ENCODE measurements at places on chromosomes 1 and 21.

DNA sequence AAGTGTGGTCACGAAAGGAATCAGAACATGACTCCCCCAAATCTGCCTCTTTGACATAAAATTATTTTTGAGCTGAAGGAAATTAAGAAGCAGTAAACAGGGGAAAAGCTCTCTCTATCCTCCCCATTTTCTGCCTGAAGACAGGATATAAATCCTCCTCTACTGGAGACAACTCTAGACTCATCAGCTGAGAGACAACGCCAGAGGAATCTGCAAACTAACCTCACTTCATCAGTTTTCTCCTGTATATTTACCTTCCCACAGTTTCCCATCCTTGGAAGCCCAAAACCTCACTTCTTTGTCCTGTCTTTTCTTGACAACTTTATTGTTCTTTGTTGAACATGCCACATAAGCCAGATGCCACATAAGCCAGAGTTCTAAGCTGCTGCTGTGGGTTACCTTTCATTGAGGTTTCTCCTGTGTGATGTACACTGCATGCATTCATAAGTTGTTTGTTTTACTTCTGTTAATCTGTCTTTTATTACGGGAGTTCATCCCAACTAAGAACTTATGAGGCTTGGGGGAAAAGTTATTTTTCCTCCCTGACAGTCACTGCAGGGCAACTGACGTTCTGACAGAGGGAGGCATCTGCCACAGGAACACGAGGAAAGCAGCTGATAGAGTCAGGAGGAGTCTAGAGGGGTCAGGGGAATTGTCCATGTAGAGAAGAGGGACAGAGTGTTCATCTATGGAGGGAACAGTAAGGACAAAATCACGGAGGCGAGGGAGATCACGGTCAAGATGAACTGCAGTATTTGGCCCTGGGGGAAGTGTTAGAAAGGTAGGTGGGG is 19.2 kb downstream of the ST6GALNAC3 start:
- no peak for DNase-seq

GRCh38 chr1:4305526-4306301 is 348.7 kb upstream of the AJAP1 start:
- no peak for DNase-seq

DNA sequence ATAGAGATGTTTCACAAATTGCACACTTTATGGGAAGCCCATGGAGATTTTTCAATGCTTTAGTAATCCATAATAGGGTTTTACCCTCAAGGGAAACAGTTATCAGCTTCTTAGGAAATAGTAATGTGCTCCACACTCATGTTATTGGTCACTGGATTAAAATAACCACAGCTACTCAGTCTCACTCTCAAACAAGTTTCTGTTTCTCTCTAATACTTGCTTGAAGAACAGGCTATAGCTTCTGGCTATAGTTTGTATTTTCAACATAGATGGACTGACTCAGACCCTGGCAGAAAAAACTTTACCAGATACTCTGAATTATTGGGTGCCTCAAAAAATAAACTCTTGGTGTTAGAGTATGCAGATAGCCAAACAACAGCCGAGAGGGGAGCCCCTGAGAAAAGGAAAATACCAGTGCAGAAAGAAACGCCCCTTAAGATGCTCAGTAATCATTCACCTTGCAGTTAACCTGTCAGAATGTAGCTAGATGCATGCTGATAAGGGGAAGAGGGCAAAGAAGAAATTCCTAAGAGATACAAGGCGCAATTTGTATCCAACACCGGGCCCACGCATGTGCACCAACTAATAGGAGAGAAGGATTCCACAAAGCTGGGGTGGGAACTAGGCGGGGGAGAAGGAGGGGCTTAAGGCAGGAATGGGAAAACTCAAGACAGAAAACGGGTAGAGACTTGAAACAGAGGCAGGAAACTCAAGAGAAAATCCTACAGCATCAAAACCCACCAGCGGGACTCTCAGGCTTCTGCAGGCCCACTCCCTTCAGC is 30.4 kb upstream of the PDE4B start:
- DNase-seq = no peak

DNA sequence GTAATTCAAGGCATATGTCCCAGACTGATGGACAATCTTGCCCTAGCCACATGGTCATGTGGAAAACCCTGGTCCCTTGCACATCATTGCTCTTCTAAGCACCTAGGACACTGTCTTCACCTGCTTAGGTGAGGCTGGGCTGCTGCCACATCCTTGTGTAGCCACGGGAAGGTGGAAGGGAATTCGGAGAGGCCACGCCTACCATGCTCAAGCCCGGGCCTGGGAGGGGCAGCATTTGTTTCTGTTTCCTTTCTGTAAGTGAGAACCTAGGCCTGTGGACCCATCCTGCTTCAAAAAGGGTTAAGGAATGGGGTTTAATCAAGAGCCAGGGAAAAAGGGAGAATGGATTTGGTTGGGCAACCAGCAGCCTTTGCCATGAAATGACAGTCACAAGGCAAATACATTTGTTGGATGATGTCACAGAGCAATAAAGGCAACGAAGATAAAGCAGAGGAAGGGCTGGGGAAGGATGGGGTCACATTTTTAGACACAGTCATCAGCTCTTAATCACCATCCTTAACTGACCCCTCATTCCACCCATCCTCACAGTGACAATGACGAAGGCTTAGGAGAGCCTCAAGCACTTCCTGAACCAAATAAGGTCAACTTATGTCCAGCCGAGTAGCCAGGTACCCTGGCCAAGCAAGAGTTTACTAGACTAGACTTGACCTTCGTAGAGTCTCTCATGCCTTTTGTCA is 10.1 kb upstream of the LRRC38 start:
- no peak for DNase-seq

DNA sequence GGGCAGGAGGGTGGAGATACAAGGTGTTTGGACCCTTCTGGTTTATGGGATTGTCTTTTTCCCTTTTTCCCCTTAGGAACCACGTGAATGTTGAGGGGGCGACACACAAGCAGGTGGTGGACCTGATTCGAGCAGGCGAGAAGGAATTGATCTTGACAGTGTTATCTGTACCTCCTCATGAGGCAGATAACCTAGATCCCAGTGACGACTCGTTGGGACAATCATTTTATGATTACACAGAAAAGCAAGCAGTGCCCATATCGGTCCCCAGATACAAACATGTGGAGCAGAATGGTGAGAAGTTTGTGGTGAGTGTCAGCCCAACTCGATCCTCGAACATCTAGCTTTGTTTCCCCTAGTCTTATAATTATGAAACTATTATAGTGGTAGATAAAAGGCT is 27.0 kb downstream of the SNX27 start:
- no peak for DNase-seq

DNA sequence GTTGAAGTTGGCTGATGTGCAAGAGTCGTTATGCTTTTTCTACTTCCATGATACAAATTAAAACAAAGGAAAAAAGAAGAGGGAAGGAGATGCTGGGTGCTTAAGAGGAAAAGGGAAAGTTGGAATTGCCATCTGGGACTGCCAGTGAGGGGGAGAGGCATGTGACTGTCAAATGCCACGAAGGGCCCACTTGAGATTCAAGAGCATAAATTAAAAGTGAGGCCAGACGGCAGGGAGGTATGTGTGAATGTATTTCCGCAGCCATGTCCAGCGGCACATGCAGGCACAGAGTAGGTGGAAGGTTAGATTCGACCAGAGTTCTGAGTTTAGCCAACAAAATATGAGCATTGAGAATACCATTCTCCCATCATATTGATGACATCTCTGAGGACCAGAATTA is 32.0 kb downstream of the NFASC start:
- DNase-seq = no peak

- DNase-seq = no peak
Observed at GRCh38 chr1:62245201-62245600, 50.6 kb downstream of the L1TD1 start.

- no peak for DNase-seq
Observed at GRCh38 chr1:217718873-217719272, 87.7 kb downstream of the SPATA17 start.

- DNase-seq = no peak
Observed at GRCh38 chr1:15454256-15454655, 2.3 kb upstream of the CELA2A start.

DNA sequence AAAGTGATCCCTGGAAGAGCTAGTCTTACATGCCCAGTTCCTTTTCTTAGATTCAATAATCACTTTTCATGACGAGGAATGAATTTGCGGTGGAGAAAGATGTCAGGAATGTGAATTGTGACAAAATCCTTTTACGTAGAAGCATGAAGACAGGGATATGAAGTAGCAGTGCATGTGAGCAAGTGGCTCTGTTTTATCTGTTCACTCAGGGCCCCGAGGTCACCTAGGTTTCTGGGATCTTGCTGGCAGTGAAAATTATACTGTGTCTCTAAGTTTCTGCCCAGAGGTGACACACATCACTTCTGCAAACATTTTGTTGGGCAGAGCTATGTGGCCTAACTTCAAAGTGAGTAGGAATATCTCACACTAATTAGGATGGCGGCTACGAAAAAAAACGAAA is 79.3 kb downstream of the USP25 start:
- no peak for DNase-seq

GRCh38 chr1:94418664-94419655 is 771 bp downstream of the ABCD3 start:
- DNase-seq = peak; percentile 34

DNA sequence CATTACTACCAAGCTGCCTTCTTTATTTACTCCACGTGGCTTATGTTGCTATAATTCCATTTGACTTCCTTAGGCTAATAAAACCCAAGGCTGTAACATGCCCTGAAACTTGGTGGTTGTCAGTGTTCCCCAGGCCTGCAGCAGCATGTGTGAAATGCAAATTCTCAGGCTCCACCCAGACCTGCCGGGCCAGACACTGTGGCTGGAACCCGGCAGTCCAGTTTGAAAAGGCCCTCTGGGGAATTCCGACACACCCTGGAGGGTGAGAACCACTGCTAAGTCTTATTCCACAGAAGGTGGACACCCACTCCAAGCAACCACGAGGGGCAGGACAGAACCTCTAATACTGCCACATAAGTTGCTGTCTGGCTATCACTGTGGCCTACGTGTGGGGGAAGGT is 41.4 kb downstream of the URB1 start:
- DNase-seq = no peak

DNA sequence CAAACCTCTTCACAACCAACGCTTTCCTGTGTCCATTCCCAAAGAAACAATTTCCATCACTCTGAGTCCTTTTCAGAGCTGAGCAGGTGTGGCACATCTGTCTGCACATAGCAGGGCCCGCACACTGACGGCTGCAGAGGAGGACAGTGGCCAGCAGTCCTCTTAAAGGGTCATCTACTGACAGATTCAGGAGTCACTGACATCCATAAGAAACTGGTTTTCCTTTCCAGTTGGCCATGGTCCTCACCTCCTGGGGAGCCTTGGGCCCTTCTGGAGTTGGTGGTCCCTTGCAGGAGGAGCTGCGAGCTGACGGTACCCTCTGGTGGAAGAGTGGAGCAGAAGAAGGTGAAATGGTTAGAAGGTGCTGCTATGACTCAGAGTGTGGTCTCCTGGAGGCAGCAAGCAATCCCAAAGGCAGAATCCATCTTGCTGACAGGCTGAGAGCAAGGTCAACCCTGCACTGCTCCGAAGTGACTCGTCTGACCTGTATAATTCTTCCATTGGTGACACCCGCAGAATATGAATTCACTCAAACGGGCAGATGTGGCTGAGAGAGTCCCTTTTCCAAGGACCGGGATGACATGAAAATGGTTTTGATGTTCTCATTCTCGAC is 278.5 kb upstream of the C1orf174 start:
- no peak for DNase-seq

DNA sequence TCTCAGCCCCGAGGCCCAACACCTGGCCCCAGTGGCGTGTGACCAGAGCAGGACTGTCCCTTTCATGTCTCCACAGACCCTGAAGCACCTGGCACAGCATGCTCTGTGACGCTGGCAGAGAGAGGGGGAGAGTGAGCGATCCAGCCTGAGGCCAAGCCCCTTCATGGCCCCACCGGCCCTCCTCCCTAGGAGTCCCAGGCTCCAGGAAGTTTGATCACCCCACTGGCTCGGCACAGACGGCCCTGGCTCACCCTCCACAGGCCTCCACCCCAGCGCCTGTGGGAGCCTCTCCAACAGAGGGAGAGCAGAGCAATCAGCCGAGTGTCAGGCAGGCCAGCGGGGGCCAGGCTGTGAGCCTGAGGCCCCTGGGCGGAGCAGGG is 11.0 kb downstream of the SH3BGRL3 start:
- peak; percentile 24 for DNase-seq

DNA sequence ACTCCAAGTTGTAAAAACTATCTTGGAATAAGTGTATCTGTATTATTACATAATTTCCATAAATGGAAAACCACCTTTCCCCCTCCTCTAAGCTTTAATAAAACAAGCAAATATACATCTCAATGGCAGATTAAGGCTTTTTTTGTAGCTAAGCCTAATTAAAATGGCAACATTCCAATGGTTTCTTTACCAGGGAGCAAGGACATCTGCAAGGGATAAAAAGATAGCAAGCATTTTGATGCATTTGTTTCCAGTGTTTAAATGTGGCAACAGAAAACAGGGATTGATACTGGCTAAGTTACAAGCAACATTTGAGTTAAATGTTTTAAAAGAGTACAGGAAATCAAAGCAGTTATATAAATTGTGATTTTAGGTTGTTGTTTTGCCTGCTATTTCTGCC is 1012.7 kb downstream of the ADGRL2 start:
- no peak for DNase-seq

DNA sequence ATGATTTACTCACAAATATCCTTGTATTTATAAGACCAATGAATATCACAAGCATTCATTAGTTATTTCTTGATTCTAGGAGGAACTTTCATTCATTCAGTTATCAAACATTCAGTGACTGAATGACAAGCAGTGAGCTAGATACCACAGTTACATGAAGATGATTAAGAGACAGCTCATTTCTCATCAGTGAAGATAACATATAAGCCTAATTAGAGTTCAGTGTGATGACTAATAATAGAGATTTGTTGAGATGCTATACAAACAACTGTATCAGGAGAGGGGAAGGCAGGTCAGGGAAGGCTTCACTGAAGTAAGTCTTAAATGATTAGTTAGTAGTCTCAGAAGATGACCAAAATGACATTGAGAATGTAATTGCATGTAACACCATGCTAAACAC is 14.6 kb upstream of the C1orf105 start:
- DNase-seq = no peak

DNA sequence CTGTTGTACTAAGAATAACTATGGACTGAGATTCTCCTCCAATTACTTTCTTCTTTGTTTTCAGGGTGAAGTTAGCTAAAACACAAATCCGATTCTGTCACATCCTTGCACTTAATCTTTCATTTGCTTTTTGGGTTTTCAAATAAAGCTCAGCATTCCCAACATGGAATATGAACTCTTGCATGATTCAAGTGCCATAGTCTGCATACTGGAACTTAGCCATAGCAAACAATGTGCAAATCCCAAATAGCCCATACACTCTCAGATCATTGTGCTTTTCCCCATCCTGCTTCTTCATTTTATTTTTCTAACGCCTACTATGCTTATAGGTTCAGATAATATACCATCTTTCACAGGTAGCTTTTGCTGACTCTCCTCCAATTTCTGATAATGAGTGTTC is 455.8 kb upstream of the PRMT6 start:
- DNase-seq = no peak

GRCh38 chr1:6438047-6438525 is 13.5 kb downstream of the ESPN start:
- DNase-seq = peak; percentile 60

DNA sequence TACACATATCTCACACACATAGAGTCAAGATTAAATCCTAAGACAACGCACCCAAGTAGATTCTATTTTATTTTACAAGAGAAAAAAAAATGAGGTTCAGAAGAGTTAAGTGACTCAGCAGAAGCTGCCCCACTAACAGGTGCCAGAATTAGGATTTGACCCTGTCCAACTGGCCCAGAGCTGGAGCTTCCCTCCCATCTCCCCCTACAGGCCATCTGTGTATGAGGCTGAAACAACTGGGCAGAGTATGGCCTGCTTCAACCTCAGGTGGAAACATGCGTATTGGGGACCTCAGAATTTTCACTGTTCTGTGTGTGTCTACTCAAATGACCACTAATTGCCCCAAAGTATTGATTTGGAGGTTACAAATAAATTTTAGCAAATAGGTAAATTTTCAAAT is 29.9 kb downstream of the PSMG1 start:
- no peak for DNase-seq
